ENCODE measurements at places on chromosomes 4 and X. TPM values are rescaled to one million over a fixed set of nuclear protein-coding genes. Genes with fewer than 3 reads are reported as not detected.

Gene IL21
- 65.1 TPM for total RNA-seq

Gene C4orf51
- not detected for total RNA-seq

- DNase-seq: no peak
Observed at GRCh38 chrX:103153661-103154060, 60.7 kb upstream of the NXF3 start.

Gene ACE2
- not detected for total RNA-seq

Gene SSX4B
- total RNA-seq: not detected

GRCh38 chrX:67652543-67652942 is 108.7 kb downstream of the AR start:
- no peak for DNase-seq

- DNase-seq: no peak
Observed at GRCh38 chrX:112521676-112522075, 158.1 kb downstream of the LHFPL1 start.
